Inflammatory macrophage (primary cell): ENCODE measurements at places on chromosomes 13 and 19.

DNA sequence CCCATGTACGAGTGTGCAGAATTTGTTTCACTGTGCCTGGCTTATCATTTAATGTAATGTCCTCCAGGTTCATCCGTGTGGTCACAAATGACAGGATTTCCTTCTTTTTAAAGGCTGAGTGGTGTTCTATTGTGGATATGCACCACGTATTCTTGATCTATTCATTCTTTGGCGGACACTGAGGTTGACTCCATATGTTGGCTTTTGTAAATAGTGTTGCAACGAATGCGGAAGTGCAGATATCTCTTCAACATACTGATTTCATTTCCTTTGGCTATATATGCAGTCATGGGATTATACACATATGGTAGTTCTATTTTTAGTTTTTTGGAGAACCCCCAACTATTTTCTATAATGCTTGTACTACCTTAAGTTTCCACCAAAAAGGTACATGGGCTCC, 13.0 kb downstream of the OR7A5 start:
- DNase-seq: peak; percentile 64

DNA sequence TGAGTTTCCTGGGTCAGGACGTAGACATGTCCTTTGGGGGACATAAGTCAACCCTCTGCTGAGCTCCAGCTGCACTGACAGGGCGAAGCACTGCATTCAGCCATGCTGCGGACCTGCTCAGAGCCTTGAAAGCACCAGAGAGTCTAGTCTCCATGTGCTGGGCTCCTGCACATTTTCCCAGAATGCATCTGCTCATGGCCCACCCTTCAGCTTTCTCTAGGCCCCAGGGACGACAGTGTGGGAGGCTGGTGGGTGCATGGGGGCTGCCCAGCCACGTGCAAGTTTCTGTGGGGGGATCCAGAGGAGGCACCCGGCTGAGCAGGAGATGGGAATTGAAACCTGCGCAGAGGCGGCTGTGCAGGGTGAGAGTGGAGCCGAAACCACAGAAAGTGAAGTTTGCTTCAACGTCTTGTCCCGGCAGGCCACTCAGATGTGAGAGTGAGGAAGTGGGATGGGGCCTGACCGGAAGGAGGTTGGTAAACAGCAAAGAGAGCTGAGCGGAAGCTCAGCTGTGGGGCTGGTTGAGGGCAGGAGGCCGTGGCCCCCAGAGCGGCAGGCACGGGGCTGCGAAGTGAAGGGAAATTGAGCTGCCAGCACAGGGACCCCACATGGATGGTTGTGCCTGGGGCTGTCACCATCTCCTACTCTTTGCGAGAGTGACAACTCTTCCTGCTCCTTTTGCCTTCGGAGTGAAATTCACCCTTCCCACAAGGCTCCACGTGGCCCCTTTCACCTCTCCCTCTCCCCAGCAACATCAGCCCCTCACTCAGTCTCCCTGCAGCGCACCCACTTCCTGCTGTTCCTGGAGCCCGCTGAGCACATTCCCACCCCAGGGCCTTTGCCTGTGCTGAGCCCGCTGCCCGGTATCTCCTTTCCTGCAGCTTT, 11.8 kb downstream of the PGLS start:
- peak; percentile 92 for DNase-seq

GRCh38 chr19:55305491-55305890, 19.6 kb downstream of the TMEM150B start:
- DNase-seq: peak; percentile 16

DNA sequence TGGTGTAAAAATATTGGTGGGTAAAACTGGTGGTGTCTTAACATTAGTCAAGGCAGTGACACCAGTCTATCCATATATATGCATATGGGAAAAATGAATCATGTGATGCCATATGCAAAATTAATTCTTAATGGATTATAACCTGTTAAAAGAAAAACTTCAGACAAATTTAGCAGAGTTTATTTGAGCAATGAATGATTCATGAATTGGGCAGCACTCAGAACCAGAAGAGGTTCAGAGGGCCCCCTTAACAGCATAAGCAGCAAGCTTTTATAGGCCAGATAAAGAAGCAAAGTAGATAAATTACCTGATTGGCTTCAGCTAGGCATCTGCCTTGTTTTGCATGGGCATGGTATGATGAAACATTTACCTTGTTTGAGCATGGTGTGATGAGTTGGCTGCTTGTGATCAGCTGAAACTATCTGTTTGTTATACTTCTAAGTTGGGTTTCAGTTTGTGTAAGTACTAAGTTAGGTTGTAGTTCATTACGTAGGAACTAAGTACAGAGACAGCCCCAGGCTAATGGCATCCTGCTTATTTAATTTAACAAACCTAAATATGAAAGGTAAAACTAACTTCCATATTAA, 66.6 kb downstream of the DNAJC15 start:
- no peak for DNase-seq

DNA sequence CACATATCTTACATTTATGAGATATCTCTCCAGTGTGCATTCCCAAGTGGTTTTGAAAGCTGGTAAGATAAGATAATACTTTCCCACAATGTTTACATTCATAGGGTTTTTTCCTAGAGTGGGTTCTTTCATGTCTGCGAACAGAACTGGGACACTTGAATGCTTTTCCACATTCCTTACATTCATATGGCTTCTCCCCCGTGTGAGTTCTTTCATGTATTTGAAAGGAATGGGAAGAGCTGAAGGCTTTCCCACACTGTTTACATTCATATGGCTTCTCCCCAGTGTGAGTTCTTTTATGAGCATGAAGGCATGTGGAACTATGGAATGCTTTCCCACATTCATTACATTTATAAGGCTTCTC, 19.7 kb downstream of the ZNF433 start:
- no peak for DNase-seq

DNA sequence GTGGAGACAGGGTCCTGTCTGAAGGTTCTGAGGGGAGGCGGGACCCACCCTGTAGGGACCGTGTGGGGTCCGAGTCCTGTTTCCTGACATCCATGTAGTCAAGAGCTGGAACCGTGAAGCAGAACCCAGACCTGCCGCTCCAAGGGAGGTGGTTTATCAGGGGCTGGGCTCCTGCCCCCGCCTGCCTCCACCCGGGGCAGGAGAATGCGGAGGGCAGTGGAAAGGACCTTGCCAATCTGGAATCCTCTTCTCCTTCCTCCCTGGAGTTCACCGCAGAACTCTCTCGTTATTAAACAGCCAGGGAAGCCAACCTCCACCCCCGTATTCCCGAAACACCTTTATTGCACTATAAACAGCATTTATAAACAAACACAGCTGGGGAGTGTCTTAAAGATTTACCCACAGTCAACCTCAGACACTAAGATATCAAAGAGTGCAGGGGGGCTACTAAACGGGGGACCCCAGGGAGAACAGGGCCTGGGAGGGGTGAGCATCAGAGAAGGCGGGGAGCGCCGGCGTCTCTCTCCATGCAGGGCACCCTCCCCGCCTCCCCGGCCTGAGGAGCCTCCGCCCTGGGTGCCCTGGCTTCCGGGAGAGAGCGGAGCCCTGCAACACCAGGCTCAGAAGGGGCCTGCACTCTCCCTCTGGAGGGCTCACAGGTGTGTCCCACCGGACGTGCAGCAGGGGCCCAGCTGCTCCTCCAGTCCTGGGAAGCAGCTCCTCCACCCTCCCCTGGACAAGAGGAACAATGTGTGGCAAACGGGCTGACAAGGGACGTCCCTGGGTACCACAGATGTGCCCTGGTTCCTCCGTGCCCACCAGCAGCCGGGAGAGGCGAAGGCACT, 3.6 kb downstream of the C2CD4C start:
- no peak for DNase-seq

- no peak for DNase-seq
Measured at GRCh38 chr13:98913741-98914140, 64.1 kb downstream of the DOCK9 start.

DNA sequence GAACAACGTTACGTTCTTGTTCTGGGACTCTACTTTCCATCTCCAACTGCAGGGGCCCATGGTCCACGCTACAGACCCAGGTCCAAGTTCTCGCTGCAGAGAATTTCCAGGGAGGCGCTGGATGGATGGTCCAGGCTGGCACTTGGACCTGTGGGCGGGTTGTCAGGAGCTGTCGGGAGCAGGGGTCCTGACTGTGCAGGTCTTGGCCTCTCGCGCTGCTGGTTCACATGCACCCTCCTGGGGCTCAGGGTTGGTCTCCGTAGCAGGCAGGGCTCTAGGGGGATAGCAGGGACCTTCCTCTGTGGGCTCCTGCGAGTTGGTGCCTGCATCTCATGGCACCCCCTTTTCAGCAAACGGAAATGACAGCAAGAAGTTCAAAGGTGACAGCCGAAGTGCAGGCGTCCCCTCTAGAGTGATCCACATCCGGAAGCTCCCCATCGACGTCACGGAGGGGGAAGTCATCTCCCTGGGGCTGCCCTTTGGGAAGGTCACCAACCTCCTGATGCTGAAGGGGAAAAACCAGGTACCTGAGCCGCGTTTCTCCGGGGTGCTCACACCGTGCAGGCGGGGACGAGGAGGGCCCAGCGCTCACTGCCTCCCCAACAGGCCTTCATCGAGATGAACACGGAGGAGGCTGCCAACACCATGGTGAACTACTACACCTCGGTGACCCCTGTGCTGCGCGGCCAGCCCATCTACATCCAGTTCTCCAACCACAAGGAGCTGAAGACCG, 6.6 kb downstream of the PTBP1 start:
- no peak for DNase-seq

DNA sequence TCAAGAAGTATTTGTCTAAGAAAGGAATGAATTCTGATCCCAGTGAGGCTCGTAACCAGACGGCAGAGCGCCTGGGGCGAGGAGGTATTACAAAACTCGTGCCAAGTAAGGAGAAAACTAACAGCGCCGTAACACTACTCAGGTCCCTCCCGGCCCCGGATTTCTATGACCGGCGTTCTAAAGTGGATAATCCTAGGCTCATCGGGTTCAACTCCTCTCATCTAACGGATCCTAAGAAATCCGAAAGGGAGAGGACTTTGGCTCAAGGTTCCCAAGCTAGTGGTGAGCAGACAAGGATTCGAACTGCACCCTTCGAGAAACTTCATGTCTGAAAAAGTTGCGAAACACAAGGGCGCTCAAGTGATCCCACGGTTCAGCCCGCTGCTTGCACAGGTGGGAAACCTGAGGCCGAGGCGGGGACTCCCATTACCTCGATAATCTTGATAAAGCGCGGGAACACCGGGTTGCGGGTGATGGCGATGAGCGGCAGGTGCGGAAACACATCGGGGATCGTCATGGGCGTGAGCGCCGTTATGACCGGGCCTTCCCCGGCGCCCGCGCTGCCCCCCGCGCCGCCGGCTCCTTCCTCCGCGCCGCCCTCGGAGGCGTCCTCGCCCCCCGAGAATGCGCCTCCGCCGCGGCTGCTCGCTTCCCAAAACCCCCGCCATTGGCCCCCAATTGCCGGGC, 529 bp downstream of the LONP1 start:
- peak; percentile 7 for DNase-seq

- DNase-seq: peak; percentile 53
Measured at GRCh38 chr19:19459707-19460251, 54.3 kb downstream of the GATAD2A start.

- DNase-seq: no peak
Measured at GRCh38 chr19:6015841-6016545, 38.1 kb upstream of the RANBP3 start.

DNA sequence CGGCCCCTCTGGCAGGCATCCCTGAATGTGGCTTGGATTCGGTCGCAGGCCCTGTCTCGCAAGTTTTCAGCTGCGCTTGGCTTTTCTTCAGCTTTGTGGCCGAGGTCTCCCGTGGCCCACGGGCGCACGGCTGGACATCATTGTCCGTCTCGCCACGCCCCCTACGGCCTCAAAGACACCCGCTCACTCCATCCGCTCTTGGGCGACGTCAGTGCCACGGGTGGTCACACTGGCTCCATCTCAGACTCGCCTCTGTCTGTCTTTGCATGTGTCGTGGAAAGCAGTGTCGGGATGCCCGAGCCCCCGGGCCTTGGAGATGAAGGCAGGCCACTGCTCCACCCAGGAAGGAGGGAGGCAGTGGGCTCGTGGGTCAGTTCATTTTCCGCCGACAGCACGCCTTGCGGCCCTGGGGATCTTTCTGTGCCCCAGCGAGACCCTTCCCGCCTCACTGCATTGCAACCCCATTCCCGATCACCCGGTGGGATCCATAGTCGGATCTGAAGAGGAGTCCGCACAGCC, 51.0 kb downstream of the ZNF146 start:
- no peak for DNase-seq

DNA sequence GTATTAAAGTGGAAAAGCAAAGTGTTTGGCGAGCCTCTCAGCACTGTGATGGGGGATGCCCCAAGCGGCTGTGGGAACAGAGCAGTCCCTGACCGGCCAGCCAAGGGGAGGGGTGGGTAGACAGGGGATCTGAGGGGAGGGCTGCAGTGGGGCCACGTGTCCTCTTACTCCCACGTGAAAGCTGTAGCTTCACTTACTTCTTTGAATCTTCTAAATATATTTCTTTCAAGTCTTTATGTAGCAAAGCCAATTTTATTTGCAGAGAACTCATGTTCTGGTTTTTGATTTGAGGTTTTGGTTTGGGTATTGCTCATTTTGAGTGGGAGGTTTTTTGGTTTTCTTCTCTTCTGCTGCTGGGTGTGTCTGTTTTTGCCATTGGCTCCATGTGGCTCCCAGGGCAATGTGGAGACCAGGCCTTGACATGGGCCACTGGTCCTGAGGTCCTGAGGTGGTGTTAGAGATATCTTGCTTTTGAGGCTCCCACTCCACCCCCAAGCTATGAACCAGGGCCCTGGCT, 17.7 kb upstream of the OVOL3 start:
- no peak for DNase-seq

GRCh38 chr19:43595605-43595998, 332 bp downstream of the IRGQ start:
- DNase-seq: no peak

GRCh38 chr19:11426656-11427055, 7.5 kb upstream of the RGL3 start:
- no peak for DNase-seq

- peak; percentile 90 for DNase-seq
Measured at GRCh38 chr19:10812902-10813404, 23.1 kb downstream of the TMED1 start.

DNA sequence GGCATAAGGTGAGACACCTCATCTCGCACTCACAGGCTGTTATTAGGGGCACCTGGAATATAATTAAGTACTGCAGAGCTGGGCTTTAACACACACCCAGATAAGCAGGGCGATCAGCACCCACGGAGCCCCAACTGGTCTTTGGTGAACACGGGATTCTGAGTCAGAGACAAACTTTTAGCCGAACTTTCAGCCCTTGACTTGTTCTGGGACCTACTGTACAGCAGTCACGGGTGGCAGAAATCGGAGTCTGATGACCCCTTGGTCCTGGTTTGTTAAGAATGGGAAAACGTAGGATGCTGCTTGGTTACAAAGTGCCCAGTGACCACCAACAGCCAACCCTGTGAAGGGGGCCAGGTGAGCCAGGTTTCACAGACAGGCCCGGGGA, 9.0 kb downstream of the SH3GL1 start:
- DNase-seq: no peak

GRCh38 chr13:85411591-85411990, 387.6 kb downstream of the SLITRK6 start:
- no peak for DNase-seq

DNA sequence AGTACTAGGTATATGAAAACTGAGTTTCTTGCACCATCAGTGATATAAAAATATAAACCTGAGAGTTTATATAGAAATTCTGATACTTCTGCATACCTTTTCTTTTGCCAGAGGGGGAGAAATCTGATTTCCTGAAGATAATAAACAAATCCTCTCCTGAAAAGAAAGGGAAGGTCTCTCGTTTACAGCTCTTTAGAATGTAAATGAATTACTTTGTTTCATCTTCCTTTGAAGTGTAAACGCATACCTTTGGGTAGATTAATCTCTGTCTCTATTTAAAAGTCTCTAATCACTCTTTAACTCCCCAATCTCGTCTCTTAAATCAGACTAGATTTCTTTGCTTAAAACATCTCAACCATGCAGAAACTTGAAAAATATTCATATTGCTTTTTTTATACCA, 1092.9 kb downstream of the SLITRK5 start:
- DNase-seq: no peak
